ENCODE measurements at places on chromosomes 7 and 10.

DNA sequence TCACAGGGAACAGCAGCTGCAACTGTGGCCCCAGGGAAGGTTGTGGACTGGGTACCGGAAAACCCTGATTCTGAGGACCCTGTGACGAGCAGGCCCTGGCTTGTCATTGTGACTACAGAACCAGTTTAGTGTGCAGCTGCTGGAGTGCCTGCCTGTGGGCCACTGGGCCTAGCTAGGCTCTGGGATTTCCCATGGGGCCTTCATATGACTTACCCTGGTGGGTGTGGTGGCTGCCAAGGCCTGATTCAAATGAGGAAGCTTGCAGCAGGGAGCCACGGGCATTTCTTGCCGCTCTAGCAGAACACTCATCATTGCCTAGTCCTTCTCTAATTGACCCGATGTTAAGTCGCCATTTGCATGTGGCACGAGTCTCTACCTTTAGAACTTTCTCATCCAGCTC lies 14.7 kb upstream of the CAMK2G start:
- DNase-seq, result peak; percentile 83

- DNase-seq, result peak; percentile 14
Observed at GRCh38 chr10:124267911-124268549, 150.7 kb downstream of the OAT start.

- no peak for DNase-seq
Observed at GRCh38 chr7:130297628-130298543, 4.9 kb downstream of the CPA4 start.

DNA sequence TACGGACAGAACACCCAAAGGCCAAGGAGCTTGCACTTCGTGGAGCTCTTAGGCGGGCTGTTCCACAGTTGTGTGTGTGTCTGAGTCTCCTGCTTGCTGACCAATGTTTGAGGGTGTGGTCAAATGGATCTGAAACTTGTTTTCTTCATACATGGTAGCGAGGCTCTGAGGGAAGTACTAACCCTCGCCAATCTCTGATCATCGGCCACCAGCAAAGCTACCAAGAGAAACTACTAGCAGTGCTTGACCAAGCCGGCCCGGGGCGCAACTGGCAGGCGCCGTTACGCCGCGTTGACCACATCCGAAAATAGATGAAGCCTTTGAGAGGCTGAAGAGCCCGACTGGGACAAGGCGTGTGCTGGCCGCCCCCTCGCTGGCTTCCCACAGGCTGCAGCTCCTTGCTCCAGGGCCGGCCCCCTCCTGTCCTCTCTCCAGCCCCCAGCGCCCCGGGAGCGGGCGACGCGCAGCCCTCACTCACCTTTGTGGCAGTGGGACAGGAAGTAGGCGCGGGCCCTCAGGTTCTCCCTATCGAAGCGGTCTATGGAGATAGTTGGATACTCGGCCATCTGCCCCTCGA lies 384 bp downstream of the DCLRE1C start:
- DNase-seq, result peak; percentile 76

DNA sequence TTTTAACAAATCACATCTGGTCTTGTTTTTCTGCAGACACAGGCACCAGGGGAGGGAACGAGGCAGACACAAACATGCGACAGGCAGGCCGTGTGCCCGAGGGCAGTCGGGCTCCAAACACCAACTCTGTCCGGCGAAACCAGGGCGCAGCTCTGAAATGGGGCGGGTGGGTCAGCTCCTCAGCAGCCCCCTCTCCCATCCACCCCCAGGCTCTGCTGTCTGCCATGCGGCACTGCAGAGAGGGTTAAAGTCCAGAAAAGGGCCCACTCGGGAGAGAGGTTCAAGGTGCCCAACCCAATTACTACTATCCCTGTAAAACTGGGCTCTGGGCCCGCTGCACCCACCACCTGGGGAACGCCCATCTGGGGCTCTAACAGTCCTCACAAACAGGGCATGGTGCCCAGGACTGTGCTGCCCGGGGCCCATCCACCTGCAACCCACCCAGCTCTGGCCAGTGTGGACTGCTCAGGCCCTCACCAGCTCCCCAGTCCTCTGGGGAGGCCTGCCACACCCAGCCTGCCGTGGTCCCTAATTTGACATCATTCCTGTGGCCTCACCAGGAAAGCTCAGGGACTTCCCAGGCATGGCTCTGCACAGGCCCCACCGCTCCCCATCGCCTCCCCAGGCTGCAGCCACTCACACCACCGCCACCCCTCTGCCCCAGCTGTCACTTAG lies 18.7 kb downstream of the YKT6 start:
- peak; percentile 24 for DNase-seq

DNA sequence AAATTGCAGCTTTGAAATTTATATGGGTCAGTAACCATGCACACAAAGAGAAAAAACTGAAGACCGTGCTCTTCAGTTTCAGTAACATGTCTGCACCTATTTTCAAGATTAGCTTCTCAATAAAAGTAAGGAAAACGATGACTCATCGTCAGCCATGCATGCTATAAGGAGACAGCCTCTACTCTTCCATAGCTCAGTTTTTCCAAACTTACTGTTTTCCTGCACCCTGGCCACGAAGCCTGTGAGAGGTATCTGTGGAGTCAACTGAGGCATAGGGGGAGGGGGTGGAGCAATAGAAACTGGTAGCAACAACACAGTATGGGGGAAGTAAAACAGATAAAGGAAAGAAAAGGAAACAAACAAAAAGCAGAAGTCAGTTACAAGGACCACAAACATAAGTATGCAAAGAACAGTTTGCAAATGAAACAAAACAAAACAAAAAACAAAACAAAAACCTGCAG lies 58.0 kb downstream of the PDSS1 start:
- DNase-seq, result no peak

DNA sequence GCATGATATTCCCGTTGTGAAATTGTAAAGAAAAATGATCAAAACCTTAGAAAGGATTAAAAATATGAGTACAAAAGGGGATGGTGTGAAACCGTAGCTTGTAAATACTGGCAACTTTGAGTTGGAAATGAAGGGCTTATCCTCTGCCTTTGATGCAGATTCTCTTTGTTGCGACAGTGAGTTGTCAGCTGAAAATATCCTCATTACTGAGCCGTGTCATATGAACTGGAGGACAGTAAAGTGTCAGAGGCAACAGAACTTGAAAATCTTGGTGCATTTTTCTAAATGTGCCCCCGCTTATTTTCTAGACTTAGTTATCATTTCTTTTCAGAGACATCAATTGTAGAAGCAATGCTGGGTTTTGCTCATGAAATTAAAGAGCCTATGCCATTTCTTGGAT lies 170.5 kb upstream of the NPS start:
- no peak for DNase-seq

- no peak for DNase-seq
Observed at GRCh38 chr10:66737241-66737640, 188.6 kb upstream of the LRRTM3 start.

GRCh38 chr10:44417761-44418160 lies 32.9 kb upstream of the CXCL12 start:
- DNase-seq, result no peak

DNA sequence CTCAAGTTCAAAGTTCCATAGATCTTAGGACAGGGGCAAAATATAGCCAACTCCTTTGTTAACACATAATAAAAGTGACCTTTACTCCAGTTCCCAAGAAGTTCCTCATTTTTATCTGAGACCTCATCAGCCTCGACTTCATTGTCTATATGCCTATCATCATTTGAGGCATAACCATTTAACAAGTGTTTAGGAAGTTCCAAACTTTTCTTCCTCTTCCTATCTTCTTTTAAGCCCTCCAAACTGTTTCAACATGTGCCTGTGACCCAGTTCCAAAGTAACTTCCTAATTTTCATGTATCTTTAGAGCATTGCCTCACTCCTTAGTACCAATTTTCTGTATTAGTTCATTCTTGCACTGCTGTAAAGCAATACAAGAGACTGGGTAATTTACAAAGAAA lies 569.1 kb downstream of the ANKRD7 start:
- DNase-seq, result no peak

GRCh38 chr7:141039376-141039775 lies 24.6 kb upstream of the MRPS33 start:
- no peak for DNase-seq

DNA sequence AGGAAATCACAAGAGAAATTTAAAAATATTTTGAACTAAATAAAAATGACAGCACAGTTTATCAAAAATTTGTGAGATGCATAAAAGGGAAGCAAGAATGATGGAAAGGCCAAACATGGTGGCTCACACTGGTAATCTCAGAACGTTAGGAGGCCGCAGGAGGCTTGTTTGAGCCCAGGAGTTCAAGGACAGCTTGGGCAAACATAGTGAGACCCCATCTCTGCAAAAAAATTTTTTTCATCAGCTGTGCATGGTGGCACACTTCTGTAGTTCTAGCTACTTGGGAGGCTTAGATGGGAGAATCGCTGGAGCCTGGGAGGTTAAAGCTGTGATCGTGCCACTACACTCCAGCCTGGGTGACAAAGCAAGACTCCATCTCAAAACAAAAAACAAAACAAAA lies 54.5 kb upstream of the PTPRN2 start:
- no peak for DNase-seq

DNA sequence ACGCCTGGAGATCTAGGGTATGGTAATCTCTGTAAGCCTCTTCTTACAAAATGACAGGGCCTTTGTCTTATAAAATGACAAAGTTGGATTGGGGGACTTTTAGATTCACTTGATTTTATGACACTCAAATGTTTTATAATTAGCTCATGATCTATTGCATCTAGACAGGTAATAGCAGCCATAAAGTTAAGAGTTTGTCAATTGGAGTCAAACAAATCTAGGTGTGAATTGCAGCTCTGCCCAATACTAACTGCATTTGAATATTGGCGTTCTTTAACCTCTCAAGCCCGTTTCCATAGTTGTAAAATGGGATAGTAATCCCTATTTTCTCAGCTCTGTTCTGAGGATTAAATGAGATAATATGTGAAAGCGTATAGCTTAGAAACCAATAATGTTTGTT lies 14.1 kb upstream of the MRC1 start:
- no peak for DNase-seq

- no peak for DNase-seq
Observed at GRCh38 chr10:89119651-89120050, 87.5 kb downstream of the CH25H start.

DNA sequence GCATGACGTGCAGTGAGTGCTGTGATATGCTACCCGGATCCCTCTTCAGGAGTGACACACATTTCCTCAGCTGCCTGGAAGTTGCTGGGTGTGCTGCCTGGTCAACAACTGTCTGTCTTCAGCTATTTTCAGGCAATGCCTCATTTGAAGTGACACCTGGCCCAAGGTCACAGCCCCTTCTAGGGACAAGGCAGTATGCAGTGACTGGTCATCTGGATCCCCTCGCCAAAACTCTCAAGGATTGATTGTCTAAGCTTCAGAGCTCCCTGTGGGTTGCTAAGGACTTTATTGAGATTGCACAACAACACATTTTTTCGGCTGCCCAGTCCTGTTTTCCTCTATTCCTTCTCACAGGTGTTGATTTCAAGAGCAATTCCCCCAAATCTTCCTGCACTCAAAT lies 108.8 kb downstream of the GNAI1 start:
- no peak for DNase-seq

GRCh38 chr7:81816312-81816711 lies 46.5 kb upstream of the HGF start:
- no peak for DNase-seq

GRCh38 chr7:124781907-124782734 lies 16.5 kb upstream of the GPR37 start:
- no peak for DNase-seq

DNA sequence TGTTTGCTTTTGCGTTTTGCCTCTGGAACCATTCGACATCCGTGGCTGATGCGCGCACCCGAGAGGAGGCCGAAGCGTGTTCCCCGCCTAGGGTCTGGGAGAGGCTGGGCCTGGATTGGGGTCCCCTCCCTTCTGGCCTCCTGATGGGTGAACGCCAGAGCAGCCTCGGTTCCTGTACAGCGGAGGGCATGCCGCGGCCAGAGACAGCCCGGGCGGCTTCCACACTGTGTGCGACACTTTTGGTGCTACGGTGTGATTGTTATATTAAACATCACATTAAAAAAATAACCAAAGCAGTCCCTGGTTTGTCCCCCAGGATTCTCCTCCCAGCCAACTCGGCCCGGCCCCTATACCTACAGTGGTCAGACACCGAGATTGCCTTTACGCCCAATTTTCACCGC lies 3.7 kb upstream of the HOXA7 start:
- DNase-seq, result no peak

GRCh38 chr10:101061624-101062231 lies at the start of gene KAZALD1:
KAZALD1 (plus strand) TSS chr10:101061989; CDS start chr10:101062593, 604 bp downstream.
- DNase-seq, result no peak

DNA sequence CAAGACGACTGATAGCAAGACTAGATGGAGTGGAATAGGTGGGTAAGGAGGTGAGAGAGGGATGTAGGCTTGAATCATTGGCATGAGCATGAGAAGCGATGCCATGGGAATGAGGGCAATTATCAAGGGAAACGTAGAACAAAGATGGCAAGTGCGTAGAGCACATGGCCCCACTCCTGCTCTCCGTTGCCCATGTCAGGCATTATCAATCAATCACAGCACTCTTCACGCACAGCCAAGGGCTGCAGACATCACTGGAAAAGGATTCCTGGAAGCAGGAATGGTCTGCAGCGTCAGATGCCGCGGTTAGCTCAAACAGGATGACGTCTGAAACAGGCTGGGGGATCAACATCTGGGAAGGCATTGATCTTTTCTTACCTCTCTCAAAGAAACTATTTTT lies 25.6 kb upstream of the GALNTL5 start:
- no peak for DNase-seq

DNA sequence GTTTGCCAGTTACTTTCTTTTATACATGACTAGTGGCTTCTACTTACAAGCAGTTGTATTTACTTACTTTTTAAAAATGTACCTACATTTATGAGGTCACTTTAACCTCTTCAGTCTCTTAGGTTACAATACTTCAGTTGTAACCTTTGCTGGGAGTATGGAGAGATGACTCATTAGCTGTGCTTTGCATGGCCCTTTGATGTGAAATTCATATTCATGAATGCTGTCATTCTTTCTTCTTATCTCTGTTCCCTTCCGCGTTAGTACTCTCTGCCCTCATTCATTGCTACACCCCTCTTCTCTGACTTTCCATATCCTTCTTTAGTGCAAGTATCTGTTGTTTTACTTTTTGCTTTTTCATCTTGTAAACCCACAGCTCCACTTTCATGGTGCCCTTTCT lies 164.3 kb downstream of the BMPER start:
- DNase-seq, result no peak

DNA sequence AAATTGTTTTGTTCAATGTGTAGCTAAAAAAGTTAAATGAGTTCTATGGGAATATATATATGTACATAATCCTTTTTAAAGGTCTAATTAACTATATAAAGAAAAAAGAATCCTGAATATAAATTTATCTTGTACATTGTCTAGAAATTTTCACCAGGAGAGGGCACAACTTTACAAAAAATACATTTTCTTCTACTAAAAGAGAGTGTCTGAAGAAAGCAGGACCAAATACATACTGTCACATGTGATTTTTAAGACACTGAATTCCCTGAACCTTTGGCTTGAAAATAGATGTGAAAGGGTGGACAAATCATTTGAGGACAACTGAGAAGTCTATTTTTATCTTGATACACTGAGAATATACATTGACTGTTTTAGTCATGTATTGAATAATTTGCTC lies 204.3 kb downstream of the DGKB start:
- DNase-seq, result no peak

GRCh38 chr10:35794703-35795102 lies 152.6 kb upstream of the FZD8 start:
- DNase-seq, result no peak

- DNase-seq, result no peak
Observed at GRCh38 chr10:86193841-86194240, 172.8 kb downstream of the GRID1 start.

- DNase-seq, result no peak
Observed at GRCh38 chr10:125340903-125341302, 180.5 kb upstream of the CTBP2 start.

GRCh38 chr10:94344522-94345122 lies 18.1 kb downstream of the NOC3L start:
- no peak for DNase-seq

All from lower lobe of right lung (tissue), 2 donors.